ENCODE measurements at places on chromosomes 13 and 19.
A peak's percentile ranks its signal among the peaks of the same experiment; 100 is the strongest.

DNA sequence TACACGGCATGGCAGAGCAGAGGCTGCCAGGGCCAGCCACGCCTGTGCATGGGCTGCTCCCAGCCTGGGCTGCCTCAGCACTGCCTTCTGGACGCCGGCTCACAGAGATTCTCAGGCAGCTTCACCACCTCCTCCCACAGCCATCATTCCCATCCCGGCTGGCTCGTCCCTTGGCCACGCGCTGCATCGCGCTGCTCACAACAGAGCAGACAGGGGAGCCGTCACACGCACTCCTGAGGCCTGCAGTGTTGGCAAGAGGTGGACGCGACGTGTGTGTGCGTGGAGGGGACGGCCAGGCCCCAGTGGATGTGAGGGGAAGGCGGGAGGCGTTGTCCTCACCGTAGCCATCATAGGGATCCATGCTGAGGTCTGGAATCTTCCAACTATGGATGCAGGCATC lies 7.6 kb upstream of the PRKD2 start:
- no peak for DNase-seq

DNA sequence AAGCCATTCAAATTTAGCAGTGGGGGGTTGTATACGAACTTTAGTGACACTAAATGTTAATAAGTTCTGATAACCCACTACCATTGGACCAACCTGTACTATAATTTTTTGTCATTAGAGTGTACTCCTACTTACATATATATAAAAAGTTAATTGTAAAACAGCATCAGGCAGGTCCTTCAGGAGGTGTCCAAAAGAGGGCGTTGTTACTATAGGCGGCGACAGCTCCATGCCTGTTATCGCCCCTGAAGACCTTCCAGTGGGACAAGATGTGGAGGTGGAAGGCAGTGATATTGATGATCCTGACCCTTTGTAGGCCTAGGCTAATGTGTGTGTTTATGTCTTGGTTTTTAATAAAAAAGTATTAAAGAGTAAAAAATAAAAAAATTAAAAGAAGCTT lies 27.5 kb downstream of the SPRYD7 start:
- DNase-seq = no peak

DNA sequence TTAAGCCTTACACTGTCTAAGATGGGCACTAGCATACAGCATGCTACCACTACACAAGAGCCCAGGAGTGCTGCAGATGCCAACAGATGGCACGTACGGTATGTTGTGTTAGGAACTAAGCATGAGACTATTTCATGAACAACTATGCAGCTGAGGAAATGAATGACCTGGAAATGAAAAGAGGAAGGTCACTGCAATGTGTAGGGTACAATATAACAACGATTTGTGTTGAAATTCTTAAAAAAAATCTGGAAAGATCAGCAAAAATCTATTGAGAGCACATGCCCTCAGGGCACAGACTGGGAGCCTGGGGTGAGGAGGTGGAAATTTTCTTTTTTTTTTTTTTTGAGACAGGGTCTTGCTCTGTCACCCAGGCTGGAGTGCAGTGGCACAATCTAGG lies 14.4 kb downstream of the HAUS8 start:
- DNase-seq = no peak

GRCh38 chr13:23443878-23444277 lies 10.4 kb upstream of the SACS start:
- DNase-seq = no peak

GRCh38 chr13:112434937-112435523 lies 58.9 kb downstream of the SPACA7 start:
- DNase-seq = no peak

DNA sequence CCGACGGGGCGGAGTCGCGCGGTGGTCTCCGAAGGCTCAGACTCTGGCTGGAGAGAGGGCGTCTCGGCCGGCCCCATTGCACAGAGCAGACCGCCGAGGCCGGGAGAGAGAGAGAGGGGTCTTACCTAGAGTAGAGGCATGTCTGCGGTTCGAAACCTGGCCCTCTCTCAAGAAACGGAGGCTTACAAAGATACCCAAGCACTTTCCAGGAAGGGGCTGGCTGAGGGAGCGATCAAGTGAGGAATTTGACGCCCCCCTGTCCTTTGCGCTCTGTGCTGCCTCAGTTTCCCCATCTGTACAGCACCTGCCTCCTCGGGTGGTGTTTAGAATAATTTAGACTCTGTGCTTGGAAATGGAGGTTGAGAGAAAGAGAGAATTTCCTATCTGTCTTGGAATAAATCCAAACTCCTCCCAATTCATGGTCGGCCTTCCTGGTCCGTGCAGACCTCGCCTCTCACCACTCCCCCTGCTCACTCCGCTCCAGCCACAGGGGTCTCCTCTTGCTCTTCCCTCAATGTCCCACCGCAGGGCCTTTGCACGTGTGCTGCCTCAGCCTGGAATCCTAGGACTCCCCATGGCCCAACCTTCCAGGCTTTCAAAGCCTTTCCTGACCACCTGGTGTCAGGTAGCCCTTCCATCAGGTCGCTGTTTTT lies 658 bp upstream of the ISOC2 start:
- DNase-seq = no peak

DNA sequence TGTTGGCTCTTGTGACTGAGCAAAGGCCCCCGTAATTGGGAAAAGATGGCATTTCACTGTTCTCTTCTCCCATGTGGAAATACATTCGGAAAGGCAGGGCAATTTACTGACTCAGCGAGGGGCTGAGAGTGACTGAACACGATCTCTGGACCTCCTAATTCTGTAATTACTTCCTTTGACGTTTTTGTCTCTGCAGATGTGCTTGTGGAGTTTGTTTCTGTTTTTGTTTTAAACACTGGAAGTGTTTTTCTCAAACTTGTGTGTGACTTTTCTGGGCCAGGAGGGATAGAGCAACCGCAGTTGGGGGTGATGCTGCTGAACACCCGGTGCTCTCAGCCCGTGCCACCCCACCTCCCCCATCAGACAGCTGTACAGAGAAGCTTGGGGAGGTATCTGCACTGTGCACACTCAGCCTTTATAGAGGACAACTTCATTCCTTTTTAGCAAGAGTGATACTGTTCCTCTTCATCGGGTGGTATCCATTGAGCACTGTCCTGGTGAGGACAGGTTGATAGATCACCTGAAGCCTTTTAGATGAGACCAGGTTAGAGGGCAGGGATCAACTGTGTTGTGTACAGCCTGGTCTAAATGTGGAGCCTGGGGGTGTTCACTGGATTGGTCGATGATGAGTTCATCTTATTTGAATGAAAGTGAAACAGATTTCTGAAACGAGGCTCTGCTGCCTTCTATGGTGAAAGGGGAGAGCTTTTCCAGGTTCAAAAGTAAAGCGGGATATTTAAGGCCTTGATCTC lies 117.4 kb downstream of the ESD start:
- DNase-seq = peak; percentile 47

DNA sequence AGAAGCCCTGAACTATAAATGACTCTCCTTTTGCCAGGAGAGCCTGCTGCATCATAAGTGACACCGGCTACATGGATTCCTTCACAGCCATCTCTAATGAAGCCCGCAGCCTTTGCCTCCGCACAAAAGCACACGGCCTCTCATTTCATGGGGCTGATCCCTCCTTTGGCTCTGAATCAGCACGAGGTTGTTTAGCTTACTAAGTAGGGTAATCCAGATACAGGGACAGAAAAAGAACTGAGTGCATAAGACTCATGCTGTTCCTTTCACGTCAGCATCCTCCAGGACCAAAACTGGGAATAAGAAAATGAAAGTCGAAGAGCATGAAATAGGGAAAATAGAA lies 136.3 kb downstream of the DCT start:
- no peak for DNase-seq

- peak; percentile 24 for DNase-seq
Observed at GRCh38 chr19:7645163-7645562, 8.3 kb downstream of the STXBP2 start.

DNA sequence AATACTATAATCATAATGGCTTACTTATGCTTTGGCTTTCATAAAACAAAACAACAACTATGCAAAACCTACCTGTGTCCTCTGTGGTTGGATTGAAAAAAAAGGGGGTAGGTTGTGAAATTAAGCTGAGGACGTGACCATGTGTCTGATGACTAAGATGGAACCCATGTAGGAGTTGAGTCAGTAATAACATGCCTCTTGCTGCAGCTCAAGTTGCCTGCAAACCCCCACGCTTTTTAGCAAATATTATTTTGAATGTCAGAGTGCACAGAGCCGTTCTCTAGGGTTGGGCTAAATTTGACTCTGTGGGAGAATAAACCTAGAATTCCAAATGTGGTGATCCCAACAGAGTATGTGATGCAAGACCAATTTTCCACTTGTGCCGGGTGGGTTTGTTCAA lies 209.3 kb downstream of the KCNRG start:
- no peak for DNase-seq

GRCh38 chr19:42455621-42456081 lies 12.9 kb upstream of the CXCL17 start:
- no peak for DNase-seq

DNA sequence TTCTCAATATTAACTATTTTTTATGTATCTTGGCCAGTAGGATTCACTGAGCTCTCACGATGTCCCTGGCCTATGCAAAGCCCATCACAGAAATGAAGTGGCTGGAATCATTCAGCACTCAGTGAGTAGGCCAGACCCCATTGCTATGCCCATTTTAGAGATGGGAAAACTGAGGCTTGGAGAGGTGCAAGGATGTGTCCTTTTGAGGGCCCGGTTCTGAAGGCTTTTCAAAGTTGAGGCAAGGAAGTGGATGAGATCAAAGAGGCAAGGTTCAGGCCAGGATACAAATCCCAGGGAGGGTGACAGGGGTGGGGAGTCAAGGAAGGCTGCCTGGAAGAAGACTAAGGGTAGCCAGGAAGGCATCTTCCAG lies 18.7 kb upstream of the ERCC1 start:
- no peak for DNase-seq

GRCh38 chr19:13006431-13007281 lies 11.4 kb downstream of the NFIX start:
- DNase-seq = no peak

DNA sequence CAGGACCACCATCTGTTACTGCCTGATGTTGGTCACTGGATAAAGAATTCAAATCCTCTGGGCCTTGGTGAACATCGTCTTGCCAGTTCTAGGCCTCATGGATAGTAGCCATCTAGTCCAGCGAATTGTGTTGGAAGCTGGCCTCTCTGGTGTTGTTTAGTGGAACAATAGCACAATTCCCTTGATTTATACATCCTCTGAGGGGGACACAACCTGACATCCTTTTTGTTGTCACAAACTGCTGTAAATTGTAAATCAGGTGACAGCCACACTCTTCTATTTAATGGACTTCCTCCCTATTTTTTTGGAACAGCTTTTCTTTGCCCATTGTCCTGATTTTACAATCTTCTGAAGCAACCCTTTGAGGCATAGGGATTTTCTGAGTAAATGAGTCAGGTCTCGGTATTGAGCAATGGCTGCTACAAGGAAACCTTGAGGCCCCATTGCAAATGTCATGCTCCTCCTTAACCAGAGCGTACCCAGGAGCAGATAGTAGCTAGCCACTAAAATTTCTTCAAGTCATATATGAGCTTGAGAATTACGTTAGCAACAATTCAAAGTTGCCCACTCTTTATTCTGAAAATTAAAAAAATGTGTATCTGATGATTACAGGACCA lies 263.3 kb downstream of the COG6 start:
- DNase-seq = no peak

DNA sequence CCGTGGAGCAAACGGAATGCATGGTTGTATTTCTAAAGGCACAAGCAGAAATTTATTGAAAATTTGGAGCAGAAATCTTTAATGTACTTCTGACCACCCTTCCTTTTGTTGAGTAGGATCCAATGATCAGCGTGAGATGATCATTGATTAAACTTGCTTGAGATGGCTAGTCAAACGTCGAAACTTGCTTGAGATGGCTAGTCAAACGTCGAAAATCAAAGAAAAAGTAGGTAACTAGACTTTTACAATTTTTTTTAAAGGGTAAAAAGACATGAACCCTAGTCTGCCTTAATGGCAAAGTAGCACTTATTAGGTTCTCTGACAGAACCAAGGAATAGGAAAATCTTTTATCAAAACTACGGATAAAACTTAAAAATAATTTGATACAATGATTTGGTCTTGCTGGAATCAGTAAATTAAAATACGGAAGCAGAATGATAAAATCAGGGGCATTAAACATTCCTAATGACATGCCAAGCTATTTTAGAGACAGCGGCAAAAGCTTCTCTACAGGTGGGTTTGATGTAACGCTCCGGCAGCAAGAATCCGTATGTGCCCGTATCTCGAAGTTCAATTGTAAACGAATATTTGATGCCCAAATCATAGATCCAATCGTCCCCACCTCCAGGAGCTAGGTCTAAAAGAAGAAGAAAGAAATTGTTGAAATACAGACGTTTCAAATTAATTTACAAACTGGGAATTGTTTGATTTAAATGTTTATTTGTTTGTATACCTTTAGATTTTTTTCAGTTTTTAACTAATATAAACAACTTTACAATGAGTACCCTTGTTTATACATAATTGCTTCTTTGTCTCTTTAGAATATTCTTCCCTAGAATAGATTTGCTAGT lies 841 bp upstream of the ZC3H13 start:
- no peak for DNase-seq

GRCh38 chr13:39244561-39245230 lies 206.4 kb downstream of the NHLRC3 start:
- no peak for DNase-seq

DNA sequence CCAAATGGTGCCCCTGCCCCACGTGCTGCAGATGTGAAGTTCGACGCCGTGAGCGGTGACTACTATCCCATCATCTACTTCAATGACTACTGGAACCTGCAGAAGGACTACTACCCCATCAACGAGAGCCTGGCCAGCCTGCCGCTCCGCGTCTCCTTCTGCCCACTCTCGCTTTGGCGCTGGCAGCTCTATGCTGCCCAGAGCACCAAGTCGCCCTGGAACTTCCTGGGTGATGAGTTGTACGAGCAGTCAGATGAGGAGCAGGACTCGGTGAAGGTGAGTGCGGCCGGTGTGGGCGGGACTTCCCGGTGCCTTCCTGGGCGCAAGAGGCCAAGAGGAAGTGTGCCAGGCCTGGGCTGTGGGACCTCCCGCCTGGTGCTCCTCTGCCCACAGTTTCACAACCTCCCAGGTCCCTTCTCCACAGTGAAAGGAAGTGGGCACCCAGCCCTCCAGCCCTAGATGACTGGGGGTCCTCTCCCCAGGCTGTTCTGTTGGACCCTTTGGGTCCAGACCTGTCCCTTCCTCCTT lies 14.1 kb upstream of the RELB start:
- DNase-seq = no peak

GRCh38 chr13:113351514-113352026 lies 12.4 kb downstream of the GRTP1 start:
- no peak for DNase-seq

- DNase-seq = no peak
Observed at GRCh38 chr13:112903606-112904195, 65.3 kb upstream of the MCF2L start.

GRCh38 chr19:57537953-57538547 lies 10.9 kb downstream of the ZNF549 start:
- no peak for DNase-seq

DNA sequence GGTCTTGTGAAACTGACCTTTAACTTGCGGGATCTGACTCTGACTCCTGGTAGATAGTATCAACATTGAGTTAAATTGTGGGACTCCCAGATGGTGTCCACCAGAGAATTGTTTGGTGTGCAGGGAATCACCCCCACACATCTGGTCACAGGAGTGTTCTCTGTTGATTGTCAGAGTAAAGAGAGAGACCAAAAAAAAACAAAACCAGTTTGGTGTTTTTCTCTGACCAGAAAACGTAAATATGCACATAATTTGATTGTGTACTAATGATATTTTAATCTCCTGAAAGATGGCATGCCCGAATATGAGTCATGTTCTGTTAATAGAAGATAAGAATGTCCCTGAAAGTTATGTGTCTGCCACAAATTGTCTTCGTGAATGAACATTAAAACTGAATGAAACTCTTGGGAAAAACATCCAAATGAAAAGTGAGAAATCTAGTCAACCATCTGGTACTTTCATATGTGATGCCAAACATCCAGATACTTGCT lies 118.5 kb upstream of the GPC6 start:
- DNase-seq = no peak

- peak; percentile 48 for DNase-seq
Observed at GRCh38 chr13:99980201-99980823, 1.3 kb upstream of the ZIC2 start.

Measured in CD4-positive, alpha-beta T cell treated with Interferon gamma for 1 hour (primary cell).